ENCODE measurements at places on chromosomes 6 and 20.

DNA sequence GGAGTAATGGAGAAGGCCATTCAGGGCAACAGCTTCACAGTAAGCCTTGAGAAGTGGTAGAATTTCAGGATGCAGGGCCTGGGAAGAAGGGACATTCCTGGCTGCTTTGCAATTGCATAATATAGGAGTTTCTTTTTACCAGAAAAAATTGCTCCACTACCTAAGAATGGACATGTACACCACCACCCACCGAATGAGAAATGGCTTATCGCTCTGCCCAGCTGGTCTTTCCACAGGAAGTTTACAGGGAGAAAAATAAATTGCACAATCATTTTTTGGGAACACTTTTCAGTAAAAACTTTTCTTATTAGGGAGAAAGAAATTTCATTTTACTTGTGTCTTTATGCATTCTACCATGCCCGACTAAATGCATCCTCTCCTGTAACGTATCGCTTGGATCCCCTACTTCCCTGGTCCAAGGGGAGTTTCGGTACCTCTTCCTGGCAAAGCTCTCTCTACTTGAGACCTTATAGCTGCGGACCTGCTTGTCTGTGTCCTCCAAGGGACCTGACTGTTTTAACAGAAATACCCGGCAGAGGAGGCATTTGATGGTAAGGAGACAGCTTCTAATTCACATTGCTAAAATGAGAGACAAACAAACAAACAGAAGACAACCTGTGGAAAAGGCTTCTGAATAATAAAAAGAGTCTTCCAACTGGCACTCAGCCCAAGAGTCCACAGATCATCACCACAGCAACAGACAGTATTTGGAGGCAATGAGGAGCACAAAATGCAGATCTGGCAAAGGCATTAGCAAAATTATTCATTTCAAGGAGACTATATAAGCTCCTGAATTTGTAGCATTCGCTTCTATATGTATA is 54.2 kb downstream of the MAP3K5 start:
- no peak for DNase-seq

DNA sequence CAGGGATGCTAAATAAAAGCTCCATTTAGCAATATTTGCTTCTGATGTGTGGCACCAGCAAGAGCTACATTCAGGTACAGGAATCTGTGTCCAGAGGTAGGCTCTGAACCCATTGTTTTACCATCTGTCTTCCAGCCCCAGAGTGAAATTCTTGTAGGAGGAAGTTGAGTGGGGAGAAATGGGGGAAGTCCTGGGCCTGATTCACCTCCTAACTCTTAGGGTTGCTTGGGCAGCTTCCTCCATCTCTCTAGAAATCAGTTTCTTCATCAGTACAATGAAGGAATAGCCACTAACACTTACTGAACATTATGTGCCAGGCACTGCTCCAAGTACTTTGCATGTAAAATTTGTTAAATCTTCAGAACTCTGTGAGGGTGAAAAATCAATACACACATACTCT is 35.1 kb upstream of the TSPYL1 start:
- DNase-seq: no peak

DNA sequence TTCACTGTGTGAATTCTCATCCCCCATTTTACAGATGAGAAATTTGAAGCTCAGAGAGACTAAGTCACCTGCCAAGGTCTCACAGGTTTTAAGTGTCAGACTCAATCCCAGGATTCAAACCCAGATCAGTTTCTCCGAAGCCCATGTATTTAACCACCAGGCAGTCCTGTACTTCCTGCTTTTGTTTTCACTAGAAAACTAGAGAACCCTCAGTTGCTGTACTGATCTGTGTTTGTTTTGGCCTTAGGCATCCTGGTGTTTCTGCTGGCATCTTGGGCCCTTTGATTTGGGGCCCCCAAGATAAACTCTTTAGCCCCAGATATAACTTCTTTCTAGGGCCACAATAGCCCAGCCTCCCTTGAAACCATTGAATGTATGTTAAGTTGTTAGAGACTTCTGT is 36.5 kb downstream of the PPP1R16B start:
- no peak for DNase-seq

- DNase-seq: no peak
These were observed 56.6 kb upstream of the EYA2 start for GRCh38 chr20:46838011-46838410.

GRCh38 chr20:32536851-32537656 is 48.1 kb downstream of the NOL4L start:
- DNase-seq: peak; percentile 53

DNA sequence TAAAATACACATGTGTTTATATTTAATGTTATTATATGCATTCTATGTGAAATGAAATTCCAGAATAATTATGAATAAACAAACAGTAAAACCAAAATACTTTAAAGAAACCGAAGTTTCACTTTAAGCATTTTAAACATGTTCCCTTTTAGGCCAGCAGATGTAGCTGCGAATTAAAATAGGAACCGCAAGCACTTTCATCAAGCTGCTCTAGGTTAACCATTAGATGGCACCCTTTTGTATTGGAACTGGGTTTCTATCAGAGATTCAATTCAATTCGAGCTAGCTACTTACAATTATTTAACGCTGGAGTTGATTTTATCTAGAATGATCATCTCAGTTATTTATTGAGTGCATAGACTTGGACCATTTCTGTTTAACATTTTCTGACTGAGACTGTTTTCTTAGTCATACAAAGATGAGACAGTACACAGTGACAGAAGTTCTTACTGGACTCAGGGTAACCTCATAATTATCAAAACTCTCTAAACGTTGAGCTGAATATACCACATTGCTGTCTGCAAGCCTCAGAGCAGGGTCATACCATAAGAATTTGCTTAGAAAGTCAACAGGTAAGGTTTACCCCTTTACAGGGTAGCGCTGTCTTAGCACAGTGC is 8.5 kb downstream of the TMEM242 start:
- DNase-seq: peak; percentile 75

DNA sequence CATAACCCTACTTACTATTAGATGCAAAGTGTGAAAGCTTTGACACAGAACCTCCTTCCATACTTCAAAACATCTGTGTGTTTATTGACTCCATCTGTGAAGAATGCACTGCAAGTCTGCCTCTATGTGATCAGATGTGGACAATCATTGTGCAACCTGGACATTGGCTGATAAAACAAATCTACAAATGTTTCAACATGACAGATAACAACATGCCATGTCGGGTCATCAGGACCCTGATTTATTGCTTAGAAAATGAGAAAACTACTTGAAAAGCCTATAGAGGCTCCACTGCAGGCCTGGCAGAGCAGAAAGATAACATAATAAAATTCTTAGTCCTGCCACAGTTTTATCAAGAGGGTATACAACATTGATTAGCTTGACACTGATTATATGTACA is 1286.4 kb downstream of the GRIK2 start:
- DNase-seq: no peak

DNA sequence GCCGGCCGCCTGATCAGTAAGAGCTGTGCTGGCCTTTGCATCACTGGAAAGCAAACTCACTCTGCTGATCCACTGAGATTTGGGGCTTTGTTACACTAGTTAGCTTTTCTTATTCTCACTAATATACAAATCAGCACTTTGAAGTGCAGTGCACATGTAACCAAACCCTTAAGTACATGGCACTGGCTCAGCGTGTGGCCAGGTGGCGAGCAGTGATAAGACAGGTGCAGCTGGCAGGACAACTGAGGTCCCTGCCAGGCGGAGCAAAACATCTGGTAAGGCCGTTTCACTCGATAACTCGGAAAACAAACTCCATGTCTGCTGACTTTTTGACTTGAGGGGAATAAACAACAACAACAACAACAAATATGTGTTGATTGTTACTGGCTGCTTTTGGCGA is 11.0 kb downstream of the GFRA4 start:
- DNase-seq: peak; percentile 92

- DNase-seq: no peak
These were observed 2.0 kb upstream of the SLC22A23 start for GRCh38 chr6:3458706-3459421.

- no peak for DNase-seq
These were observed 1139.3 kb downstream of the HACE1 start for GRCh38 chr6:103720393-103720792.

DNA sequence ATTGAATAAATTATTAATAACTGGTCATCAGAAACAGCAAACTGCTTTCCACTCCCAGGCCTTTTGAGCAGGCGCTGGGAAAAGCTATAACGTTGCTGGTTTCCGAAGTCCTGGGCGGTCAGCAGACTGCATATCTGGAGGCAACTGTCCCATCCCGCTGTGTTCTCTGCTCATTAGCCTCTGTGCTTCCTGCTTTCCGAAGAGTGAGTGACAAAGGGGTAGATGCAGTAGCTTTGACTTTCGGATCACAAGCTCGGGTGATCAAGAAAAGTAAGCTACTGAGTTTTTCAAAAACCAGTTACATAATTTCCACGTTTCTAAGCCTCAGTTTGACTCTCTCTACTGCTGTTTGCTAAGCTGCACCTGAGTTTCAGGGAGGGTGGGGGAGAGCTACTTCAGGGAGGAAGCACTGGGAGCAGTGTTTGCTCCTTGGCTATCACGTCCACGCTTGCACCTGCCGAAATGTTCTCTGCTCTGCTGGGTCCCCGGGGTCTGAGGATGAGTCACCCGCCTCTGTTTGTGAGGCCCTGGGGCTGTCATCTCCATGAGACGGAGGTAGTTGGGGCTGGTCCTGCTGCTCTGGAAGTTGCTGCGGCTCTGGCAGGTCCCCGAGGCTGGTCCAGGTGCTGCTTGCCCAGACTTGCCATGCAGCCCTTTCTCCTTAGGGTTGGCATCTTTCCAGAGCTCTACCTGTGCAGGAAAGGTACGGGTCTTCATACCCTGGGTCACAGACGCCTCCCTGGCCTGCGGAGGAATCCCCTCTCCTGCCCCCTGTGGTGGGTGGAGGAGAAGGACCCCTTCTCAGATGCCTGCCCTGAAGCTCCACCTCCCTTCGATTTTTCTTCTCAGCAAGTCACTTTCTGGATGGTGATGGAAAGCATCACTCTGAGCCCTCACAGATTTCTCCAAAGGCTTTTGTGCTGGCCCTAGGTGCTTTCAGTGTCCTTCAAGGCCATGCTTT is 220.0 kb downstream of the QKI start:
- no peak for DNase-seq

GRCh38 chr6:155493694-155494143 is 38.1 kb upstream of the NOX3 start:
- DNase-seq: no peak

DNA sequence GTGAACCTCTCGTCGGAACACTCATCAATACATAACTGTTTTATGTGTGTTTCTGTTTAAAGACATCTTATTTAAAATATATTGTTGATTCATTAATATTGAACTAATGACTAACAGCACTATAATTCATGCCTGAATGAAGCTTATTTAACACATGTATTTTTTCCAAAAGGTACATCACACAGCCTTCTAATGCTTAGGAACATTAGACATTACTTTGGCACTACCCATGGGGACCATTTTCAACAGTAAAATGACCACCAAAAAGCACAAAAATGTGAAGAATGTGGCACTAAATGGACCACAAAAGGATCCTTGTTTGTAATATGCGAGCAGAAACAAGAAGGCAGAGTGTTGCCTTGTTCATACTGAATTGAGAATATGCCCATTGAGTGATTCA is 109.2 kb downstream of the CEP57L1 start:
- no peak for DNase-seq

- DNase-seq: no peak
These were observed 29.9 kb downstream of the TBC1D7 start for GRCh38 chr6:13298446-13298845.

DNA sequence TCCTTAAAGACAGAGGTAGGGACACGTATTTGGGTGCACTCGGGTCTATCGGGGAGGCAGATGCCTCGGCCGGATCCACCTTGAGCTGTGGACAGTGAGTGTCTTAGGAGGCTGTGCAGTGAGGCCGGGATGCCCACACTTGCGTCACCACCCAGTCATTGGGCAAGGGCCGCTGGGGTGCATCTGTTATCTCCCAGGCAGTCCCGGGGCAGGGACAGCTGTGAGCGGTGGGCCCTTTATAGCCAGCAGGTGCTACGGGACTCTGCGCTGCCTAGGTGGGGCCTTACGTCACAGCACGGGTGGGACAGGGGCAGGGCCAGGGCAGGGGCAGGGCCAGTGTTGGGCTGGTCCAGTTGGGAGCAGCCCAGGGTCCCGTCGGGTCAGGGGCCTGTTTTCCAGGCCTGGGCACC is 689 bp upstream of the COL20A1 start:
- no peak for DNase-seq

GRCh38 chr6:40721271-40721952 is 134.2 kb upstream of the LRFN2 start:
- no peak for DNase-seq

DNA sequence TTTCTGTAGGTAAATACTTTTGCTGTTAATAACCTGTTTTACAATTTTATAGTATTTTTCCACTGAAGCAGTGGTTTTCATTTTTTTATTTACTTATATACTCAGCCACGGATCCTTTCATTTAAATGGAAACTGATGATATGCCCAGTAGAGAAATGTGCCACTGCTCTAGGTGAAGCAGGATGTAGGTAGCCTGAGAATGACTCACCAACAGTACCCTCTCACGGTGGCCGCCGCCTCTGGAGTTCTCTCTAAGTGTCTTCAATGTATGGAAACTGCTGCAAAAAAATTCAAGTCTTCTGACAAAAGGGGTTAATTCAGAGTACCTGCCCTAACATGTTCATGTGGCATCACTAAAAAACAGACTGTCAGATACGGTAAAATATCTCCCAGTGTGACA is 6.4 kb downstream of the EYA4 start:
- DNase-seq: no peak

DNA sequence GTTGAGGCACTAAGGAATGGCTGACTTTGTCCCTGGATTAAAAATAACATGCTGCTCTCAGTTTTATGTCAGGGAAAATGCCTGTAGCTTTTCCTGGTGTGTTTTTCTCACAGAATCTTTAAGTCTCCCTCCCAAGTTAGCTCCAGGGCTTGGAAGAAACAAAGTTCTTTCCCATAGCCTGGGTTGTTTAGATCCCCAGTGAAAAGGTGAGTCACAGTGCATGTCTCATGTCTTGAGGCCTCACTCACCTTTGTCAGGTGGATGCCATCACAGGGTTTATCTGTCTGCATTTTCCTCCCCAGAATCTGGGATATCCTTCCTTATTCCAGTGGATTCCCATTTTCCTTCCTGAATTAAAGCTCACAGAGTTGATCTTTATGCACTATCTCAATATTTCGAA is 722.4 kb downstream of the GRIK2 start:
- DNase-seq: no peak

DNA sequence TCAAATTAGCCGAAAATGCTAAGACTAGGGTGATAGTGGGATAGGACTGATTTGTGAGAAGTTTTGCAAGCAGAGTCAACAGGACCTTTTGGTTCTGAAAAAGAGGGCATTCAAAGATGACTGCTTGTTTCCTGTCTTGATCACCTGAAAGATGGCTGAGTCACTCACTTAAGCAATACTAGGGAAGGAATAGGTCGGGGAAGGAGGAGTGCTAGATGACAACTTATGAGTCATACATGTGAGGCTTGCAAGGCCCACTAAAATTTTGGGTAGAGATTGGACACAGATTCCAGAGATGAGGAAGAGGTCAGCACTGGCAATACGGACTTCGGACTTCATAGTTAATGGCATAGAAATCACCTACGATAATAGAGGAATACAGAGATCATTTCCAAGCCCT is 89.2 kb downstream of the FAM83B start:
- no peak for DNase-seq

GRCh38 chr6:142300302-142300701 is 1.5 kb upstream of the ADGRG6 start:
- DNase-seq: no peak

GRCh38 chr6:9398071-9398766 is 962.9 kb upstream of the SLC35B3 start:
- no peak for DNase-seq

All from Jurkat, Clone E6-1 (cell line).